ENCODE measurements at places on chromosomes 16 and 17.

DNA sequence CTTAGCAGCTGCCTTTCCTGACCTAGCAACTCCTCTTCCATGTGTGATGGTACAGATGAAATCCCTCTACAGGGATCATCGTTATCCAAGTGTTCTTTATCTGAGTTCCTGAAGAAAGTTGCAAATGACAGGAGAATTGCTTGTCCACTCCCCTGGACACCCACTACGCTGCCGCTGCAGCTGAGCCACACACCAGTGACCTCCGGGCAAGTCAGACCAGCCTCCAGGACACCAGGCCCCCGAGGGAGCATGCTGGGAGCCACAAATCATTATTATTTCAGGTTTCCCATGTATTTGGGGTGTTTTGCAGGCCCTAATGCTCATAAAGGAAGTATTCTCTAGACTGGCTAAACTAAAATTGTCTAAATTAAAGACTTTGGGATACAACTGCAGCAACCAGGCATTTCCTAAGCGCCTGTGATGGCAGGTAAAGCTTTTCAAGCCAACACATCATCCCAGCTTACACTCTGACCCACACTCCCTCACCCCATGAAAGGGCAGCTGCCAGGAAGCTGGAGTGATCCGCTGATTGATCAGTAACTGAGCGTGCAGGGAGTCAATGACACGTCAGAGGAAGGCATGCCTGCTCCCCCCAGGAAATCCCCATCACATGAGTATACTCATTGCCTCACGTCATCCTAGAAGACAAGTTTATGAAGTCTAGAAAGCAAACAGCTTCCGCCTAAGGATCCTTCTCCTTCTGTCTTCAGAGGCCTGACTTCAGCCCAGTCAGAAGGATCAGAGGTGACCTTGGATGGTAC is 14.4 kb downstream of the FA2H start:
- no peak for DNase-seq

DNA sequence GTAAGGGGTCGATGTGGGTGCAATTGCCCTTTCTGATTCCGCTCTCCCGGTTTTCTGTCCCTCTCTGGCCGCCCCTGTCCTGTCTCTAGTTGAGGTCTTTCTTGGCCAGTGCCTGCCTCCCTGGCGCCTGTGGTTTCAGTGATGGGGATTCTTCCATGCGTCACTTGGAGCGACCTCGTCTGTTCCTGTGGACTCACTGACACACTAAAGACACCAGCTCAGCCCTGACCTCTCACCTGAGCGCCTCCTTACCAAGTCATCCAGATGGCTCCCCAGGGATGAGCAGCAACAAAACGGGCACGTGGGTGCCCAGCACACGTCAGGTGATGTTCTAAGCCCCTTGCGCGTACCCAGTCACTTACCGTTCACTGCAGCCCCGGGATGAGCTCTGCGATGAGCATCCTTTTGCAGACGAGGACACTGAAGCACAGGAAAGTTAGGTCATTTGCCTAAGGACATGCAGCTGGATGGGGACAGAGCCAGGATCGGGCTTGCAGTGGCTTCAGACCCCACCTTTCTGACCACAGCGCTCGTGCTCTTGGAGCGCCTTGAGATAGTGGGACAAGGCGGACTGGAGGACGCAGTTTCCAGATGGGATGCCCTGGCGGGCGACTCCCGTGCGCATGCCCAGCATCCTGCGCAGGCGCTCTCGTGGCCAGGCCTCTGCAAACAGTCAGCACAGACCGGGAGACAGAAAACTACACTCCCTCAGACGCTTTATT is 11.5 kb upstream of the LGALS3BP start:
- DNase-seq, result no peak

- DNase-seq, result no peak
These were observed 118.3 kb downstream of the BANP start for GRCh38 chr16:88069397-88070168.

DNA sequence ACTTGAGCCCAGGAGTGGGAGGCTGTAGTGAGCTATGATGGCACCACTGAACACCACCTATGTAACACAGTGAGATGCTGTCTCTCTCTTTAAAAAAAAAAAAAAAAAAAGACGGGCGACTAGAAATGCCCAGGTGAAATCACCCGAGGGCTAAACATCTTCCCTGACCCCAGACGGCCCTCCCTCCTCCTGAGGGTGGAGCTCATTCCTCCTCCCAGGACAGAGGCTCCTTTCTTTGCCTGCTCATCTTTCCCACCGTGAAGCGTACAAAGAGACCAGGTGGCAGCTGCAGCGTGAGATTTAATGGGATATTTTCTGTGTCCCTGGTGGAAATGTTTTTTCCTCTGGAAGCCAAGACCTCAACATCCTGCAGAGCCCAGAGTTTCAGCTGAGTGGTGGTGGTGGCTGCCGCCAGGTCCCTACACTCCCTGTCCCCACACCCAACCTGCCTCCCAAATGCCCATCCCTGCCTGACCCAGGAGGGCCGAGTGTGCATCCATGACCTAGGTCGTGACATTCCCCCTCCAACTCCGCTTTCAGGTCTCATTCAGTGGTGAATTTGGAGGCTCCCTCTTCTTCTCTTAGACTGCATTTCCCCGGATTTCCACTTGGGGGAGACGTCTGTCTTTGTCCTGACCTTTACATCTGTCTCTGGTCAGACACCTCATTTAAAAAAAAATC is 14.4 kb upstream of the GPRC5B start:
- no peak for DNase-seq

GRCh38 chr16:49575346-49576172 is 202.0 kb downstream of the C16orf78 start:
- no peak for DNase-seq

DNA sequence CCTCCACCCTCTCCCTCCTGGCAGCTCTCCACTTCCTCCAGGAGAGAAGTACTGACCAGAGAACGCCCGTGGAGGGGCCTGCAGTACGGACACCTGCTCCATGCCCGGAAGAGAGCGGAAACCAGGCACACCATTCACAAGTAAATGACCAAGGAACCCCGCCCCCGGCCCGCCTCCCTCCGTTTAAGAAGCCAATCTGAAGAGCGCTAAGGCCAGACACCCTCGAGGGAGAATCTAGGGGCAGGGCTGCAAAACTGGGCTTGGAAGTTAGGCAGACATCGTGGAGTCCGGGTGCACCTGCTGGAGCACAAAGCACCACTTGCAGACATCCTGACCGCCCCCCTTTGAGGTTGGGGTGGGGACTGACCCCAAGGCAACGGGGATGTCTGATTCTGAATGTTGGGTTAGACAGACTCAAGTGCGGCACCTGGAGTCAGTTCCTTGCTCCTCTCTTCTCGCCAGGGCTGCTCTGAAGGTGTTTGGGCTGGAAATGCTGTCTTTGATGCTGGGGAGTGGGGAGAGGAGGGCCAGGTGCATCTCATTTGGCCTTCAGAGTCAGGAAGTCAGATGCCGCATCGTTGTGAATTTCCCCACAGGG is 964 bp upstream of the FAAP100 start:
- DNase-seq, result peak; percentile 55

- DNase-seq, result no peak
These were observed 49.0 kb upstream of the HAS3 start for GRCh38 chr16:69056421-69056820.

DNA sequence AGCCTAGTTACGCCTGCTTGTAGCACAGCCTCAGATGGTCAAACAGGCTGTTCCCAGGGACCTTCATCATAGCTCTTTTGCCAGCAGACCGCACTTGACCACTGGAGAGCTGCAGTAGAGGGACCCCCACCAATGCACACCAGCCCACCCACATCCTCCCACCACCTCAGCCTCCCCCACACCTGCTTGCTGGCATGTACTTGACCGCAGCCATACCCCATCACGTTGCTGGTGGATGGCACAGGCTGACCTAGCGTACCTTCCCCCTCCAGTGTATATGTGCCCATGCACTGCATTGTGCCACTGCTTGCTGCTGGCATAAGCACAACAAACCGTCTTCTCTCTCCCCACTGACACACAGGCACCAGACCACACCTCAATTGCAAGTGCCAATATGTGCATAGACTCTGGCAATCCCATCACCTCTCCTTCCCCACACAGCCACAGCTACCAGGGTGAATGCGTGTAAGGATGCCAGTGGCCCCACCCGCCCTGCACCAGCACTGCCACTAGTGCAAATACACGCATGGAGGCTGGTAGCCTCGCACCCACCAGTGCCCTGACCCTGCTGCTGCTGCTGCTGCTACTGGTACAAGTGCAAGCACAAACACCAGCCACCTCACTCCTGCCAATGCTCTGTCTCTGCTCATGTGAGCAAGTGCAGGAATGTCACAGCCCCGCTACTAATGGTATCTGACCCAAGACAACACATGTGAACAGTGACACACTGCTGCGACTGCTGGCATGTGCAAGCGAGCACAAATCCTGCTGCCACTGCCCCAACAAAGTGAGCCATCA is 1377.6 kb downstream of the CDH11 start:
- no peak for DNase-seq

GRCh38 chr16:86771506-86772460 is 193.4 kb downstream of the FOXL1 start:
- DNase-seq, result no peak

- no peak for DNase-seq
These were observed 38.1 kb downstream of the HYDIN start for GRCh38 chr16:71192387-71192786.

GRCh38 chr17:53336281-53336680 is 486.4 kb upstream of the KIF2B start:
- no peak for DNase-seq

DNA sequence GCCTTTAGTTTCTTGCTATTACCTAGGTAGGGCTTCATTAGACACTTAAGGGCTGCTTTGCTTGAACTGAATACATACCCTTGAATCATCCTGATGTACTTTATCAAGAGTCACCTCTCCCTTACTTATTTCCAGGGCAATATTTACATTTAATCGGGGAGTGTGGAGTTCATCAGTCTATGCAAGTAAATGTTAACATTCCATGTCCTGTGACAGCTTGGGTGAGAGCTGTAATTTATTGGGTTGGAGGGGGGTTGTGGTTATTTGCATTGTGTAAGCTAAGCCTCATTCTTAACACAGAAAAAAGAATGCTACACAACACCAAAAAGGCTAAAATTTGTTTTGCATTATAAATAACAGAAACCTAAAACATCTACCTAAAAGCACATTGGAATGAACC is 16.7 kb downstream of the KCNJ16 start:
- DNase-seq, result no peak

DNA sequence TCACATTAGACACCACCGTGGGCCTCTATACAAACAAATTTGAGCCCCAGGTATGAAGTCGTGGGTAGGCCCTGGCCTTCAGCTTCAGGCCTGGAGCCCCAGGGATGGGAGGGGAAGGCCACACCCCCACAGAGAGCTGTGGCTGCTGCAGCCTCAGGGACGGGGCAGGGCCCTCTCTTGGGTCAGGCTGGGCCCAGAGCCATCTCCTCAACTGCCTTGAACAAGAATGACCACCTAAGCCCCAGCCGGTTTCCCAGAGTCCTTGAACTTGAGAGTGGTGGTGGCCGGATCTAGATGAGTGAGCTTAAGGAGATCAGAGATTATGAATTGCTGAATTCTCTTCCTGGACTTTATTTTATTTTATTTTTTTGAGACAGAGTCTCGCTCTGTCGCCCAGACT is 18.6 kb downstream of the SCNN1B start:
- no peak for DNase-seq

- DNase-seq, result no peak
These were observed 8.7 kb downstream of the GRN start for GRCh38 chr17:44353672-44354331.
